Naive thymus-derived CD8-positive, alpha-beta T cell (primary cell): ENCODE measurements at places on chromosomes 3 and 15.

GRCh38 chr15:35958021-35958420, 412.1 kb upstream of the DPH6 start:
- no peak overlapping the region for H3K27ac ChIP-seq
- peaks cover 2% of the 10 kb centered on the region for H3K27me3 ChIP-seq
- no peak overlapping the region for H3K4me3 ChIP-seq
- no peaks in the 10 kb centered on the region for H3K36me3 ChIP-seq
- no peaks in the 10 kb centered on the region for H3K4me1 ChIP-seq

- H3K27ac ChIP-seq: peak overlapping the region; percentile 92
- H3K4me1 ChIP-seq: peaks cover 61% of the 10 kb centered on the region
- no peaks in the 10 kb centered on the region for H3K27me3 ChIP-seq
- peak overlapping the region; percentile 83 for H3K4me3 ChIP-seq
- H3K36me3 ChIP-seq: peaks cover 41% of the 10 kb centered on the region
Observed at GRCh38 chr15:90389513-90389912, 1.5 kb downstream of the IQGAP1 start.

- H3K36me3 ChIP-seq: no peaks in the 10 kb centered on the region
- no peak overlapping the region for H3K27ac ChIP-seq
- no peaks in the 10 kb centered on the region for H3K4me1 ChIP-seq
Observed at GRCh38 chr3:170511371-170511770, 74.5 kb downstream of the SLC7A14 start.

DNA sequence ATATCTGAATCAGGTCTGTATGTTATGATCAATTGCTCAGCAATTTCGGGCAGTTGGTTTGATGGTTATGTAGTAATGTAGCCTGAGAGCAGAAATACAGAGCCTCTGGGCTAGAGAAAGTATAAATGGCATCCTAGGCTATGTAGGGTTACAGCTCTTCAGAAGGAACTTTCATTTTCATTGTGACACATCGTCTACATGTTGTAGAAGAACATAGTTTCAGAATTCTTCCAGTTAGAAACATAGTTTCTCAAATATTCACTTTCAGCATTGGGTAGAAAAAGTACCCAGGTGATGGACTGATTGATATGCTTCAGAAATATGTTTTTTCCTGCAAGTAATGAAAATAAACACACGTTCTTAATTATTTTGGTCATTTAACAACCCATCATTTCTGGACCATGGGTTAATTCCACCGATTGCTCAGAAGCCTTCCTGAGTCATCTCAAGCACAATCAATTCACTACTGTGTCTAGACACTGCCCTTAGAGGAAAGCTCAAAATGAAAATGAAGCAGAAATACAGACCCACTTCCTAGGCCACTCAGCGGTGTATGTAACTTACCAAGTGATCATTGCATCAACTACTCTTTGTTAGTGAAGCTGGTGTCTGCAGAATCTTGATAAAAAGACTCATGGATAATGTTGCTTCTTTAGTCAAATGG, 88.8 kb upstream of the TSEN2 start:
- H3K27ac ChIP-seq: no peak overlapping the region
- no peak overlapping the region for H3K4me3 ChIP-seq
- H3K36me3 ChIP-seq: no peaks in the 10 kb centered on the region

DNA sequence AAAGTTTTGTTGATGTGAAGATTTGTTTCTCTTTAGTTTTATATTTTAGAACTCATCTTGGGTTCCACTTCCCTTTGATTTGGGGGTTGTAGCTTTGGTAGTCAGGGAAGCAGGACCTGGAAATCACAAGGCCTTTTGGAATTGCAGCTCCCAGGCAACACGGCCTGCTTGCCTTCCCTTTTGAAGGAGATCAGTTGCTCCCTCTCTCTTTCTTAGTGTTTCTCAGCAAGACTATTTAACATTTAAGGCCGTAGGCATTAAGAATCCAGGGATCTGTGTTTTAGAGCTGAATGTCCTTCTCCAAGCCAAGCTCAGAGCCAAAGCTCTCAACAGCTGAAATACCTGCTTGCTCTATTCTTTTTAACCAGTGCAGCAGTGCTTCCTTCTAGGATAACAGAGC, 310.3 kb downstream of the PTPRG start:
- H3K36me3 ChIP-seq: no peaks in the 10 kb centered on the region
- no peak overlapping the region for H3K4me3 ChIP-seq
- DNase-seq: no peak

- H3K4me1 ChIP-seq: no peaks in the 10 kb centered on the region
- no peak overlapping the region for H3K4me3 ChIP-seq
- DNase-seq: no peak
Observed at GRCh38 chr15:31897746-31898145, 132.6 kb upstream of the CHRNA7 start.

GRCh38 chr15:31080591-31081014, 20.9 kb downstream of the TRPM1 start:
- peaks cover 8% of the 10 kb centered on the region for H3K27me3 ChIP-seq
- peak; percentile 22 for DNase-seq
- H3K27ac ChIP-seq: no peak overlapping the region
- H3K4me1 ChIP-seq: peaks cover 9% of the 10 kb centered on the region
- H3K36me3 ChIP-seq: no peaks in the 10 kb centered on the region
- H3K4me3 ChIP-seq: peak overlapping the region; percentile 66

DNA sequence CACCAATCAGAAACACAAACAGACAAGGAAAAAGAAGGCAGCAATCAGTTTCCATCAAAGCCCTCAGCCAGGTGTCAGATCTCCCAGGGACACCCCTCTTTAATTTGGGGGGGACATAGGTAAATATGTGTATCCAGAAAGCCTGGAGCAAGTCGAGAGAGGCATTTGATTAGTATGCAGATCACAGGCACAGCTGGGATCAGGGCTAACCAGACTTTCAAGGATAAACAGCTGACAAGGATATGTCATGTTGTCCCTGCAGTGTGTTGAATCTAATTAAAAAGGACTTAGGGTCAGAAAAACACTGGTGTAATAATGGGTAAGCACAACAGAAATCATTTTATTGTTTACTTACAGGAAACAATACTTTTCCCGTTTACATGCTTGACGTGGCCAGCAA, 30.2 kb downstream of the NSMCE3 start:
- DNase-seq: no peak
- no peak overlapping the region for H3K27ac ChIP-seq
- peaks cover 8% of the 10 kb centered on the region for H3K36me3 ChIP-seq
- H3K4me1 ChIP-seq: no peaks in the 10 kb centered on the region
- peaks cover 7% of the 10 kb centered on the region for H3K27me3 ChIP-seq
